ENCODE measurements at places on chromosomes 5 and 9.

DNA sequence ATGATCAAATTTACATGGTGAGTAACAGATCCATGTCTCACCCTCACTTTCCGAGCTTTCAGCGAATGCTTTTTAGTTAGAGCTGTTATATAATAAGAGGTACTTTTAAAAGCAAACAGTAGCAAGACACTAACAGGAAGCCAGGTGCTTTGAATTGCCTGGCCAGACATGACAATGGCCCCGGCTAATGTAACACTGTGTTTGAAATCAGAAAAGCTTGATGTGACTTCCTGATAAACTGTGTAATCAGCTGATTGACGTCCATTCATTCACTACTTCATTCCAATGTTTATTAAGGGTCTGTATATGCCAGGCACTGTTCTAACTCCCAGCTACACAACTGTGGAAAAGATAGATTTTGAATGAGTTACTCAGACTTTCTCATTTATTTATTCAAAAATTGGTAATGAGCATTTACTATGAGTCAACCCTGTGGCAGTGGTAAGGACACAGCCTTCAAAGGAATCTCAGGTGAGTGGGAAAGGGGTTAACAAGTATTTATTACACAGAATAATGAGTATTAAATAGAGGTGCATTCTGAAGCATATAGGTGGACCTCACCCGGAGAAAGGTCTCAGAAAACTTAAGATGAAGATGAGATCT, 26.6 kb downstream of the DPYSL3 start:
- DNase-seq, result no peak

DNA sequence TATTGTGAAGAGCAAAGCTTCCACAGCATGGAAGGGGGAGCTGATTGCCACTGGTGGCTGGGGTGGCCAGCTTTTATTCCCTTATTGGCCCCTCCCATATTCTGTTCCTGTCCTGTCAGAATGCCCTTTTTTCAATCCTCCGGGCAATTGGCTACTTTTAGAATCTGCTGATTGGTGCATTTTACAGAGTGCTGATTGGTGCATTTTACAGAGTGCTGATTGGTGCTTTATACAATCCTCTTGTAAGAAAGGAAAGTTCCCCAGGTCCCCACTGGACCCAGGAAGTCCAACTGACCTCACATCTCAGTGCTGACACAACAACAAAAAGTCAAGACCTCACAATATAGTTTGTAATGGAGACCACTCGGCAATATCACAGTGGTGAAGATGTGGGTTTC, 195.0 kb downstream of the SPATA31A6 start:
- DNase-seq, result no peak

DNA sequence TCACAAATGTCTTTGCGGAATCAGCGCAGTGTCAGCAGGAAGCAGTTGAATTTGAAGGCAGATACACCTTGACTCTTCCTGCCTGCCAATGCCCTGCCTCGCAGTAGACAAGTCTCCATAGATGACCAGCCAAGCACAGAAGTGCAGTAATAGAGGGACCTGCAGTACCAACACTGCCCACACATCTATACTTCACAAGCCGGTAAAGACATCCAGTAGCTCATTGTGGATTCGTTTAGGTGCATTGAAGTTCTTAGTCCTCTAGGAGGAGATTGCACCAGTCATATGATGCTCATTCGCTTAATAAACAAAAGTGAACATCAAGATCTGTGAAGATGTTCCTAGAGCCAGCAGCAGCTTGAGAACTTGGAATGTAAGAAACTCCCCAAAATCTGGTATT, 7.1 kb upstream of the IFNA2 start:
- no peak for DNase-seq

GRCh38 chr9:138045541-138046490, 168.2 kb downstream of the CACNA1B start:
- no peak for DNase-seq

DNA sequence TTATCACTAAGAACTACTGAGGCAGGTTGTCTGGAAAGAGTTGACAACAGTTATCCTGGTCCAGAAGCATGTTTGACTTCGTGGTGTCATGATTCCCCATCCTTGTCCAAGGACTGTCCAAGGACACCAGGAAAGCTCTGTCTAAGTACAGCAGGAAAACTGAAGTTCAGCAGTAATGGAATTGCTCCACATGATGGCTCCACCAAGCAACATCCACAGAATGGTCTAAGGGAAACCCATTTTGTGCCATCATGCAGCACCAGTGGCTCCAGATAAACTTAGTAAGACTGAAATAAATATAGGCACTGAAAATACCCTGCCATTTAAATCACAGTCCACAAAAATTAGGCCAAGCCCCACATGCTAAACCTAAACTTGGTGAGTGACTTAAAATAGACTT, 192.8 kb downstream of the CDH18 start:
- DNase-seq, result no peak

- no peak for DNase-seq
Measured at GRCh38 chr9:129278391-129279237, 100.6 kb upstream of the IER5L start.

GRCh38 chr9:95756986-95757385, 118.5 kb upstream of the ERCC6L2 start:
- no peak for DNase-seq

DNA sequence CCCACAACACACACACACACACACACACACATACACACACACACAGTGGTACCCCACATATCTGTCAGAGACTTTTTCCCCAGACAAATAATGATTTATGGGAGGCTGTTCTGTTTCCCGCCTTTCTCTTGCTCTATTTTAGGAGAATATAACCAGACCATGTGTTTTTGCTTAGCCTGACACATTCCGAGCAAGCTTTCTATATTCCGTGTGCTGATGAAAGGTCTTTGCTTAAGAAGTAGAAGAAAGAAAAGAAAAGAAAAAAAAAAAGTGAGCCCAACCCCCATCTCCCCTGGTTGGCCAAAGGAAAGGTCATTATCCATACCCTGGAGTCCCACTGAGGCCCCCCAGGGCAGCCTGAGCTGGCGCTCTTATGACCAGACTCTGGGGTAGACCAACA, 338.6 kb downstream of the SLIT3 start:
- DNase-seq, result no peak

GRCh38 chr5:52838326-52839015, 50.8 kb downstream of the ITGA1 start:
- no peak for DNase-seq

DNA sequence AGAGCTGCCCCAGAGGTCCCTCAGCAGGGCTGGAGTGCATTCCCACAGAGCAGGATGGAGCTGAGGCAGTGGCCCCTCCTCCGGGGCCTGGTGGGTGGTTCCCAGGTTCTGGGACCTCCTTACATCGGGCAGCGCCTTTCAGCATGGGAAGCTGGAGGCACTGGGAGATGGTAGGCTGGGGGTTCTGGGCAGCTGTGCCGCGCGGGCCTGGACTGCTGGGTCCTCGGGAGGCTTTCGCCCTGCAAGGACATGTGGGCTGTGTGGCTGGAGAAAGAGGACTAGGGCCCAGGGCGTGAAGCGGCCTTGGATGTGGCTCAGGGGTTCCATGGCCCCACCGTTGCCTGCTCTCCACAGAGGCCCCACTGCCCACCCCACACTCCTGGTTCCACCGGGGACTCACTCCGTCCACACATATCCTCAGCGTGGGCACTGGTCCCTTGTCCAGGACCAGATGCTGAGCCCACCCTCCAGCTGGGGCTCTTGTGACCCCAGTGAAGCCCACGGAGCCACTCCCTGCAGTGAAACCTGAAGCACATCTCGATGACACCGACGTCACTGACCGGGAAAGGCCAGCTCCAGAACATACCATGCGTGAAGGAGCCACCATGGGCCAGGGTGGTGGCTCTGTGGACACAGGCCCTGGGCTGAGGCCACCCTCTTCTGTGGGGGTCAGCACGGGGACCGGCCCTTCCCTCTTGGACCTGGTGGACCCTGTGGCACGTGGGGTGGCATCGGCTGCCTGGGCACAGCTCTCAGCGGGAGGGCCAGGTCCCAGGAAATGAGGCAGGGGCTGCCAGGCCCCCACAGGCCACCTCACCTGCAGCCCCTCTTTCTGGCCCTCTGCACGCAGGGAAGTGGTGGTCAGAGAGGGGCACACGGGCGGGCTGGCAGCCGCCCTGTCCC, 31.5 kb upstream of the NKD2 start:
- DNase-seq, result no peak

DNA sequence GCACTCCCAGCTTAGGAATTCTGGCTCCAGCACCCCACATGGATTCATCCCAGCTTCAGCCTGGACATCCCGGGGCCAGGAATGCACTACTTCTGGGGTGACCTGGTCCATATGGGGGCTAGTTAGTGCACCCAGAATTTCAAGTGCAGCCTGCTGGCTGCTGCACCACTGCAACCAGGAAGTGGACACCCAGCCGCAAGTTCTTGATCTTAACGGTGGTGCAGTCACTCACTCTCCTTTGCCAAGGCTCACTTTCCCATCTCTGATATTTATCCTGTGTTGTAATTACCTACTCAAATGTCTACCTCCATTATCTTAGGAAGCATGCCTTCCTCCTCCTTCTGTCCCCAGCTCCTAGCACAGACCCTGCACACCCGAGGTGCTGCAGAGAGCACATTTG, 26.2 kb upstream of the RAB14 start:
- DNase-seq, result no peak

GRCh38 chr9:127036437-127036836, 86.0 kb downstream of the ANGPTL2 start:
- no peak for DNase-seq

- no peak for DNase-seq
Measured at GRCh38 chr5:160485364-160485969, 63.8 kb downstream of the PTTG1 start.

DNA sequence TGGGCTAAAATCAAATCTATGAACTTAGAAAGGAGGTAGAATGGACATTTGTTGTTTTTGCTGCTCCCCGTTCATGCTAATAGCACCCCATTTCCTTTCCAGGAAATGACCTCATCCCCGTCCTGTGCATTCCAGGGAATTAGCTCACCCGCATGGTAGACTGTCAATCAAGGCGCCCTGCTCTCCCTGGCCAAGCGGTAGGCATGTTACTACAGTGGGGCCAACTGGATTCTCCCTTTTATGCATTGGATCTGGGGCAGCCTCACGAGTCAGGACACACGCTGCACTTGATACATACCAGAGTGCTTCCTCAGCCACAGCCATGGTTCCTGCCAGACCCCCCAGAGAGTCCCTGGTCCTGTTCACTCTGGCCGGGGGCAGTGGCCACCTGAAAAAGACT, 111.0 kb upstream of the PTCH1 start:
- DNase-seq, result no peak

DNA sequence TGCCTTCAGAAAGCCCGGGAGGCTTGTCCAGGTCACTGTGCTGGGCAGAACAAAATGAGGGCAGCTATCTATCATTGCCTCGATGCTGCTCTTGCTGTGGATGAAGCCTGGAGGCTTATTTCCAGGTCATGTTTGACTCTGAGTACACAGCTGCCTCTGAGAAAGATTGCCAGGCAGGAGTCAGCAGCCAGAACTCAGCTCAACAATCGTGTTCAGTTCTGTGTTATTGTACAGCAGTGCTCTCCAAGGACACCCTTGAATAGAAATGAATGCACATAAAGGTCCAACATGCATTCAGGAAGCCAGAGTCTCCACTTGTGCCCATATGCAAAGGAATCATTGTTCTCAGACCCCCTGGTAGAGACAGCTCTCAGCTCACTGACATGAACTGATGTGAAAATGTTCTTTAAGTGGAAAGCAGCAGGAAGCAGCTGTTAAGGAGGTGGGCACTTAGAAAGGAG, 61.7 kb upstream of the ZFR start:
- no peak for DNase-seq
